Brain (organoid and tissue), 16 donors: ENCODE measurements at places on chromosomes 7 and 10. TPM values are rescaled to one million over a fixed set of nuclear protein-coding genes. Genes with fewer than 3 reads are reported as not detected.
A peak's percentile ranks its signal among the peaks of the same experiment; 100 is the strongest.

- no peak for DNase-seq
These were observed 63.9 kb upstream of the CACNA2D1 start for GRCh38 chr7:82507365-82507975.

- DNase-seq = peak; percentile 32
These were observed 19.4 kb upstream of the CABCOCO1 start for GRCh38 chr10:61643316-61643751.

GRCh38 chr7:130721486-130722277 lies 12.3 kb downstream of the KLF14 start:
- peak; percentile 22 for DNase-seq

CRTAC1 gene
- polyA plus RNA-seq = 18.8 TPM

DLX6 gene
- 5.5 TPM for polyA plus RNA-seq

GRCh38 chr10:28250782-28251181 lies 52.1 kb downstream of the MPP7 start:
- peak; percentile 37 for DNase-seq

GRCh38 chr10:71029411-71029892 lies 141.1 kb upstream of the PCBD1 start:
- no peak for DNase-seq

UCN3 gene
- polyA plus RNA-seq = 19.8 TPM

DNA sequence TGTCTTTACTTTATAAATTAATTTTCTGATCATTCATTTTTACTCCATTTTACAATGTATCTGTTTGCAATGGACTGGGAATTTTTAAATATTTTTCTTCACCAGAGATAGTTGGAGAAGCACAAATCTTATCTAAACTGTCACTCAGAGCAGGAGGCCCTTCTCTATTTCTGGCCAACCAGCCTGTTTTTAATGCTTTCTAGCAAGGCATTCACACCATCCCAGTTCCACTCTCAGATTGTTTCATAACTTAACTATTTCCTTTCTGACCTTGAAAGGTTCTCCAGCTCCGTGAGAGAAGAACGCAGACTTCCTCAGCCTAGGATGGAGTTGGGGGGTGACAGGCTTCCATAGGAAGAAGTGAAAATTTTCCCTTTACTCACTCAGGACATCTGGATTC lies 155.8 kb downstream of the SKIDA1 start:
- DNase-seq = no peak

- DNase-seq = no peak
These were observed 1132.0 kb upstream of the LRRTM3 start for GRCh38 chr10:65793738-65794425.

DNA sequence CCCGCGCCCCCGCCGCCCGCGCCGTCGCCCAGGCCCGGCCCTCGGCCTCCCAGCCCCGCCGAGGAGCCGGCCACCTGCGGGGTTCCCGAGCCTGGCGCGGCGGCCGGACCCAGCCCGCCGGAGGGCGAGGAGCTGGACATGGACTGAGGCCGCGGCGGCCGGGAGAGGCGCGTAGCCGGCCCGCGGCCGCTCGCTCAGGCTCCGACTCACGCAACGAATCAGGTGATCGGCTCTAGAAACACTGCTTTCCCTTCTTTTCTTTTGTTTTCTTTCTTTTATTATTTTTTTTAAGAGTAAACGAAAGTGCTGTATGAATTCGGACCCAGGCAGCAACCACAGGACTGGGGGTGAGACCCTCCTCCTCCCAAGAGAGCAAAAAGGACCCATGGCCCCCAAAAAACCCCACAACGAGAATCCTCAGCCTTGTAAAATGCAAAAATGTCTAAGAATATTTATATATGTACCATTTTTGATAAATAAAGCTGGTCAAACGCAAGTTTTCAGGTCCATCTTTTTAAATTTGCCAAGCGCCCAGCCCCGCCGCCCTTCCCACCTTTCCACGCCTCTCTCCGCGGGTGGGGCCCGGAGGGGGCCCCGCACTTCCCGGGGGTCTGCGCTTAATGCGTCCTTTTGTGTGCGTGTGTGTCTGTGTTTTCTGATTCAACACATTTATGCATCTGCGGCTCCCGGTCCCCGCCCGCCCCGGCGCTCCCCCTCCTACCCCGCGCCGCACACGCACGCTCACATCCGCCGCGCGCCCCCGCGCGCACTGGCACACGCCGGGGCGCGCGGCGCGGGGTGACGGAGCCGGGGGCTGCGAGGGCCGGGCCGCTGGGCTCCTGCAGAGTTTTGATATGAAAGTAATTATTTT lies 4.4 kb downstream of the UNCX start:
- DNase-seq = no peak

DNA sequence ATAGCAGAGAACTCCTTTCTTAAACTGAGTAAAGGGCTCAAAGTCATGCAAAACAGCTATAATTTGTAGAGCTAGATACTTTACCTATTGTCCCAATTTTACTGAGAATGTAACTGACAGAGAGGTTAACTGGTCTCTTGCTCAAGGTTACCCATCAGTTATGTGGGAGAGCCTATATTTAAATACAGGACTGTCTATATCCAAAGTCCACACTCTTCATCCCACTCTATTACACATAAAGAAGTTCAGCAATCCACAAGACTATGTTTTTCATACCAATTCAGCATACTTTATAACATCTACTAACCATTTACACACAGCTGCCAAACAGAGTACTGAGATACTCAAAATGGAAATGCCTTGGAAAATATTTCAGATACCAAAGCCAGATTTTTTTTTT lies 100.2 kb downstream of the MICU1 start:
- no peak for DNase-seq

TMEM196 gene
- polyA plus RNA-seq = 0.27 TPM

DNA sequence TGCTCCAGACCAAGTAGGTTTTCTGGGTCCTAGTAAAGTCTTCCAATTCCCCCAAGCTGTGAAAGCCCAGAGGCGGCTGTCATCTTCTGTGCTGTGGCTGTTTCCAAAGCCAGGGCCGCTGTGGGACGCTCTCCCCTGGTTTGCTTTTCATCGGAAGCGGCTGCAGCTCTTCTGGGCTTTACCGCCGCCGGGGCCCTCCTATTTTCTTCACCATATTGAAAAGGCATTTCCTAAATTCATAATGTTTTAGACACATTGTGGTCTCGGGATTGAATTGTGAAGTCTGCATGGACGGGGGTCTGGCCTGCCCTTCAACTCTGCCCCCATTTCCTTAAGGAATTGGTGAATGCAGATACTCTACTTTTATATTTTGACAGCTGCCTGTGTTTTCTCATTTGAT lies 551.4 kb upstream of the MGMT start:
- no peak for DNase-seq

GRCh38 chr10:103884681-103885139 lies 29.3 kb upstream of the SH3PXD2A start:
- DNase-seq = peak; percentile 88

SHLD2 gene
- 2.3 TPM for polyA plus RNA-seq

BUB3 gene
- 230 TPM for polyA plus RNA-seq

DNA sequence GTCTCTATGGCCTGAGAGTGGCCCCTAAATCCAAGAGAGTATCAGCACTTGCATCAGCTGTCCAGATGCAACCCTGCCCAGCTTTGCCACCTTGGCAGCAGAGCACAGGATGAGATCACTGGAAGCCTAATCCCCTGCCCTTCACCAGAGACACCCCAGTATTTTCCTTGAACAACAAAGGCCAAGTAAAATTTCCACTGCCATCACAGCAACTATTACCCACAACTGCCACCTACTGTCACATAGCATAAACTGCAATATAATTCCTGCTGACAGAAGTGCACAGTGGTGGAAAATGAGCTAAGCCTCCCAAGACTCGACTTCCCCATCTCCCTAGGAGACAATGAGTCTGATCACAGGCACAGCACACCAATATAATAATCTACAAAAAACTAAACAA lies 462.8 kb upstream of the ZWINT start:
- DNase-seq = no peak

CDC14C gene
- not detected for polyA plus RNA-seq

DNA sequence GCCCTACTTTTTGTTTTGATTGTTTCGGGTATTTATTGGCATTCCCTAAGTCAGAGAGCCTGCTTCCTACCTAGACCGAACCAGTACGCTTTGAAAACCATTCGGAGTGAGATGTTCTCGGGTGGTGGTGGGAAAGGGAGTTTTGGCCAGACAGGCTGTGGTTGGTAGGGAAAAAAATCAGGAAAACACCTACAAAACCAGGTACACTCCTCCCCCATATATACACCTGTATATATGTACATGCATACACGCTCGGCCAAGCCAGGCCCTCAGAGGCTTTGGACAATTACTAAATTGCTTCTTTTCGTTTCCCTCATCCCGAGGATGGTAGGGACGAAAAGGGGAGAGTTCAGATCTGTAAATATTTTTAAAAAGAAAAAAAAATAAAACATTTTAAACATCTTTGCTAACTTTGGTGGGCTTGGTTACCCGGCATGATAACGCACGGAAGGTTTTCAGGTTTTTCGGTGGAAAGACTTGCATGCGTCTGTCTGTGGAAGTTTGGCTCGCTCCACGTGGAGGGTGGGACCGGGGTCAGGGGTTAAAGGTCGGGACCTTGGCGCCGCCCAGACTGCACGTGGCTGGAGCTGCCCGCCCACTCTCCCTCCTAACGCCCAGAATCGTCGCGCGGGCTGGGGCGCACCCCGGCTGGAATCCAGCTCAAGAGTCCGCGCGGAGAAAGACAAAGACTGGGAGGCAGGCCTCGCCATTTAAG lies 2.5 kb downstream of the HMX2 start:
- DNase-seq = peak; percentile 50

- DNase-seq = peak; percentile 45
These were observed 42.7 kb upstream of the PITRM1 start for GRCh38 chr10:3215153-3215775.

SH2B2 gene
- polyA plus RNA-seq = 8.3 TPM

CALCR gene
- not detected for polyA plus RNA-seq

DNA sequence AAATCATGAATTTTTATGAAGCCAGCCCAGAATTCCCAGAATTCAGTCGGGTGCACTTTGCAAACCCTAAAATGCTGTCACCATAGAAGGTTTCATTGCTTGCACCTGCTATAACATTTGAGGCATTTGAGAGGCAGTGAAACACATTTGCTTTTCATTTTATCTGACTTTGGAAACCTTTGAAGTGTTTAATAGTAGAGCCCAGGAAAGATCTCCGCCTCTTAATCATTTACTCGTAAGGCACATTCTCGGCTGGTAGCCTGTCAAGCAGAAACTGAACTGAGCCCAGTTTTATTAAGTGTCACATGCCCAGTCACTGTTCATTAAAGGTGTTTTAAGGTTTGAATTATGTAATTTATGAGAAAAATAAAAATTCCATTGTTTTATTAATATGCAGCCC lies 247.6 kb downstream of the EMX2 start:
- DNase-seq = no peak

- no peak for DNase-seq
These were observed 30.7 kb upstream of the GDF10 start for GRCh38 chr10:47269294-47269693.

- no peak for DNase-seq
These were observed 19.6 kb upstream of the MACC1 start for GRCh38 chr7:20236790-20237189.

RADIL gene
- polyA plus RNA-seq = 15.3 TPM
